ENCODE measurements at places on chromosomes 5 and 9. TPM values are rescaled to one million over a fixed set of nuclear protein-coding genes. Genes with fewer than 3 reads are reported as not detected.

GRCh38 chr5:81750308-81751008, 439 bp downstream of the SSBP2 start:
- DNase-seq = no peak

GRCh38 chr5:37208883-37209797, 40.0 kb downstream of the CPLANE1 start:
- DNase-seq = peak; percentile 5

PCDHGA9 gene
- polyA plus RNA-seq = 4.8 TPM

GRCh38 chr5:157252711-157253465, 13.0 kb upstream of the CYFIP2 start:
- no peak for DNase-seq

DNAH5 gene
- polyA plus RNA-seq = 1.1 TPM

DNA sequence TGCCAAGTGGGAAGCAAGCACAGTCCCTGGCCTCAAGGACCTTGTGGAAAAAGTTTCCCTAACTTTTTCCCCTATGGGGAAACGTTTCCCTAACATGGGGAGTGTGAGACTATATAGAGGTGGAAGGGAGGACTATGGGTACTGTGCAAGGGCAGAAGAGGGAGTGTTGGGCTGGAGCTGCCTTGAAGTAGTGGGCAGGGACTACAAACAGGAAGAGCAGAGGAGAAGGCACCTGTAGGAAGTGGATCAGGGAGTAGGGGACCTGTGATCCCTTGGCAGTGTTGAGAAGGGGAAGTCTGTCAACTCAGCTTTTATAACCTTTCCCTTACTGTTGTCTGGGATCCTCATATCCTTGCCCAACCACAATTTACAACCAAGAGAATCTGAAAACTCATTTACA, 1.4 kb downstream of the CMYA5 start:
- DNase-seq = no peak

DNA sequence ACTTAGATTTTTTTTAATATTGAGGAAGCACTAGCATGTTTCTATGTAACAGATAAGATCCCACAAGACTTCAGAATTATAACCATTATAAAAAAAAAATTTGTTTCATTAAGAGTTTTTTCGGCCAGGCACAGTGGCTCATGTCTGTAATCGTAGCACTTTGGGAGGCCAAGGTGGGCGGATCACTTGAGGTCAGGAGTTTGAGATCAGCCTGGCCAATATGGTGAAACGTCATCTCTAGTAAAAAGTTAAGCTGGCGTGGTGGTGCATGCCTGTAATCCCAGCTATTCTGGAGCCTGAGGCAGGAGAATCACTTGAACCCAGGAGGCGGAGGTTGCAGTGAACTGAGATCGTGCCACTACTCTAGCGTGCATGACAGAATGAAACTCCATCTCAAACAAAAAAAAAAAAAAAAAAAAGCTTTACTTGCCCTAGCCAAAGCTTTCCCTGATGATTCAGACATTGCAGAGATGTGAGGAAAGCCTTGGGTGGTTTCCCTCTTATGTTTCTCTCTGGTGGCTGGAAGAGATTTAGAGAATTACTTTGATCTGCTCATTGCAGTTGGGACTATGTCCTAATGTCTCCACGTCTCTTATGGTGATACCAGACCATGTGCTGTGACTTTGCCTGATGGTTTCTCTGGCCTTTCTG, 65.4 kb downstream of the EGFLAM start:
- DNase-seq = no peak

DNA sequence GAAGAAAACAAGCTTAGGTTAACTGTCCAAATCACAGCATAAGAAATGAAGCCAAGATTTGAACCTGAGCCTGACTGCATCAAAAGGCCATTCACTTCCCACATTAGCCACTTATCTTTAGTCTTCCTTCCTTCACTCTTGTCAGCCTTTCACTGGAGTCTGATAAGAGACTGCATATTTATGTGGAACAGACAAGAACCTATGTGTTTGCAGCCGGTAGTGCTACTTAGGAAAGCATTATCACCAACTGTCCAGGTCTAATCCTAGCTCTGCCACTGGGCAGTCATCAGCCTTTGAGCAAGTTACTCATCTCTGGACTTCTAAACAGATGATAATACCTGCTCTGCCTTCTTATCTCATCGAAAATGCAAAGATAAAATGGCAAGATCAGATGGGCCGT, 12.1 kb upstream of the ATP6V0E1 start:
- DNase-seq = no peak

DNA sequence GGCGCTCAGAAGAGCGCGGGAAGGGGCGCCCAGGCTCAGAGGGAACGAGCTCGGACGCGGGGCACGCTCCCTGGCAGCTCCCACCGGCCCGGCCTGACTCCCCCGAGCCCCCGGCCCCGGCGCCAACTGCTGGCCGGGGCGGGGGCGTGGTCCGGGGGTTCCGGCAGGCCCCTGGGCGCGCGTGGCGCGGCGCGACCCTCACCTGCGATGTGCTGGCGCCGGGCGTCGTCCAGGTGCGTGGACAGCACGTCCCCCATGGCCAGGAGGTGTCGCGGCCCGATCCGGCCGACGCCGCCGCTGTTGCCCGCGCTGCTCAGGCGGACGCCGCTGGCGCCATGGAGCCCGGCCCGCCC, 43.5 kb upstream of the STXBP1 start:
- no peak for DNase-seq

GRCh38 chr9:3916984-3917383, 382.9 kb downstream of the GLIS3 start:
- DNase-seq = no peak

DNA sequence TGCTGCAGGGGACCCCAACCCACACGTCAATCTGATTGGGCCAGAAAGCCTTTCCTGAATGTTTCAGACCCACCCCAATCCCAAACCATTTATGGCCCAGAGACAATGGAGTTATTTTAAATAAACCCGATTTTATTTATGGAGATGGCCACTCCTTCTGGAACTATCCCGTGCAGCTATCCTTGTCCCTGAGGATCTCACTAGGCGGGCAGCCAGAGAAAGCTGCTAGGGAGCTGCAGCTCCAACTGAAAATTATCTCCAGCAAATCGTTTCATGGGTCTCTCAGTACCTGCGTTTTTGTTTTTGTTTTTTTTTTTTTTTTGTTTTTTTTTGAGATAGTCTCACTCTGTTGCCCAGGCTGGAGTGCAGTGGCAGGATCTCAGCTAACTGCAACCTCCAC, 23.0 kb downstream of the C1QTNF2 start:
- no peak for DNase-seq

DTWD2 gene
- polyA plus RNA-seq = 10.8 TPM

DNA sequence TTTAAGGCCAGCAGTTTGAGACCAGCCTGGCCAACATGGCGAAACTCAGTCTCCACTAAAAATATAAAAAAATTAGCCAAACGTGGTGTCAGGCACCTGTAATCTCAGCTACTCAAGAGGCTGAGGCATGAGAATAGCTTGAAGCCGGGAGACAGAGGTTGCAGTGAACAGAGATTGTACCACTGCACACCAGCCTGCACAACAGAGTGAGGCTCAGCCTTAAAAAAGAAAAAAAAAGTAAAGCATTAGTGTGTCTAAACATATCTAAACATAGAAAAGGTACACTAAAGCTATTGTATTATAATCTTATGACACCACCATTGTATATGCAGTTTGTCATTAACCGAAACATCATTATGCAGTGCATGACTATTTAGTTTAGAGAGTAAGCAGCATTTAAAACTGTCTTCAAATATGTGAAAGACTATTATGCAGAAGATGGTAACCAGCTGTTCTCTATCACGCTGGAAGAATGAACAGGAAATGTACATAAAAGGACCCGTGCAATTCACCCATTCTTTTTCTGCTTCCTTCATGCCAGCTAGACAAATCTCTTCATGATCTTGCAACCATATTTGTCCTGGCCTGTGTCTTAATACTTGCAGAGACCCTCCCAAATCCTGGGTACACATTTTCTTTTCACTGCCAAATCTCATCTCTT, 58.6 kb downstream of the ITGA1 start:
- DNase-seq = no peak

- DNase-seq = no peak
Measured at GRCh38 chr5:65802080-65802479, 80.1 kb downstream of the NLN start.

DNA sequence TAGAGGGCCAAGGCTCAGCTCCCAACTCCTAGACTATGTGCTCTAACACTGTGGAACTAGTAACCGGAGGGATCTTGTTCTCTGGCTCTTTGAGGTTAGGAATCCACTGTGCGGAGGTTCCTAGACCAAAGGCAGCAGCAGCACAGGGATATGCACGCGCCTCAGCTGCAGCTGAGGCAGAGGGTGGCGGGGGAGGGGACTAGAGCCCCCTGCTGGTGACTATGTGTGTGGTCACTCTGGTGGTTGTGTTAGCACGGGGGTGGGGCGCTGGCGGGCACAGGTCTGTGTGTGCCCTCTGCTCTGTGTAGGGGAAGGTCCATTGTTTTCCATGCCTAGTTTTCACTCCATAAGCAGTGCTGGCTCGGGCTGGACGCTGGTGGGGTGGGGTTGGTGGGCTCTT, 458.0 kb upstream of the IZUMO3 start:
- no peak for DNase-seq

SHC3 gene
- polyA plus RNA-seq = 2.3 TPM

DNA sequence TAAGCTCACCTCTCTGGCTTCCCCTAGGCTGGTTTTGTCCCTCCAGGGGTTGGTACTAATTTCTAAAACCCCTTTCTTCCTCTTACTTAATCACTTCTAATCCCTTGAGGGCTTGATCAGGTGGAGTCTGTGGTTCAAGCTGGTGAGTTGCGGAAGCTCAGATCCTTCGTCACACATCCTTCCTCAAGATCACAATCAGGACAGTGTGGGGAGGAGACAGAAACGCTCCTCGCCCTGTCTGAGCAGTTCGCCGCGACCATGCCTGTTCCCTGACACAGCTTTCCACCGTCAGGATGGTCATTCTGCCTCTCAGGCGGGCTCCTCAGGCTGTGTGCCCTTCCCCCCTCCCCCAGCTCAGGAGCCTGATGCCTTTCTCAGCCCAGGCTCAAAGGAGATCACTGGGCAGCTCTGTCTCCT, 24.3 kb downstream of the CPLX2 start:
- no peak for DNase-seq

EQTN gene
- not detected for polyA plus RNA-seq

DNA sequence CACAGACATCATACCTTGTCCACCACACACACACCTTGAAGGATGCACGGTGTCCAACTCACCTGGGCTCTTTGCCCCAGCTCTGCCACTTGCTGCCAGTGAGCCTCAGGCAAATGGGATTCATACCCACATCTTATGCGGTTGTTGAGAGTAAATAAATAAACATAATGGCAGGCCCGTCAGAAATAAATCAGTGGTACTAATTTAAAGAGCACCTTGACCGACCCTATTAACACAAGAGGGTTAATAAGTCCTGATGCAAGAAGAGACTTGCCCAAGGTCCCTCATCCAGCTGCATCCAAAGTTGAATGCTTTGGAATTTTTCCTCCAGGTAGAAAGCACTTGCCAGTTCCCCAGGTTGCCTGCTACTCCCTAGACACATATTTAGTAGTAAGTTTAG, 11.6 kb upstream of the AKNA start:
- DNase-seq = no peak

FEM1C gene
- polyA plus RNA-seq = 19.3 TPM

CDH18 gene
- polyA plus RNA-seq = 1.1 TPM

- no peak for DNase-seq
Measured at GRCh38 chr9:19030899-19031298, 2.1 kb downstream of the SAXO1 start.

- DNase-seq = no peak
Measured at GRCh38 chr9:111621895-111622480, 9.1 kb upstream of the DNAJC25 start.

RASGRF2 gene
- polyA plus RNA-seq = 1.4 TPM

DNA sequence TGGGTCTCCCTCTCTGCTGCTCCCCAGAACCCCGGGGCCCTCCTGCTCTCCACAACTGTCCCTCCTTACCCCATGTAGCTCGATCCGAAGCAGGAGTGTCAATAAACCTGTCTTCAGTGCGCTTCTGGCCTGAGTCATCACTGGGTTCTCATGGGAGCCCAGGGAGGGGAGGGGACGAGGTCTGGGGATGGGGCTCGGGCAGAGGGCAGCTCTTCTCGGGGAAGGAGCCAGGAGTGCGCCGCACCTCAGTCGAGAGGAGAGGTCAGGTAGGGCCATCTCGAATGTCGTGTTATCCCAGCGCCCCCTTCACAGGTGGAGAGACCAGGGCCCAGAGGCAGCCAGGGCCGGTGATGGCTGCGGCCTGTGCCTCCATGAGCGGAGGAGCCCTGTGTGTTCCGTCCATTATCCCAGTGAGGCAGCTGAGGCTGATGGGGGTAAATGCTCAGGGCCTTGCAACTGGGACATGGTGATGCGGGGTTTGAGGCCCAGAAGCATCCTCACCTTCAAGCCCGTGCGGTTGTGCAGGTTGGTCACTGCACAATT, 52.1 kb downstream of the LRSAM1 start:
- no peak for DNase-seq

DNA sequence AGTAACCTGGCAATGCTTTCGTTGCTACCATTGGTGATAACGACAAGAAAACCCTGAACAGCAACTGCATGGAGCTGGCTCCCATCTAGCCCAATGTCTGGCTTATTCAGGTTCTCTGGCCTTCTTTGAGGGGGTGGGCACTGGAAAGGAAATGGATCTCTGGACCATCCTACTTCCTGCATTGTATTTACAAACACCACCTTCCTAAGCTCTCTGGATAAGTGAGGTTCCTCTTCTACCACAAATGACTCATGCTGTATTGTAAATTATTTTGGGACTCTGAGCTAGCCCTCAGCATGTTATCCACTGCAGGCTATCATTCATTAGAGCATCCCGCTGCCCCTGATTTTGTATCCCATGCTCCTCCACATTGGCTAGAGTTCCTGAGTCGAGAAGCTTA, 136.9 kb upstream of the KLF9 start:
- DNase-seq = no peak

DNA sequence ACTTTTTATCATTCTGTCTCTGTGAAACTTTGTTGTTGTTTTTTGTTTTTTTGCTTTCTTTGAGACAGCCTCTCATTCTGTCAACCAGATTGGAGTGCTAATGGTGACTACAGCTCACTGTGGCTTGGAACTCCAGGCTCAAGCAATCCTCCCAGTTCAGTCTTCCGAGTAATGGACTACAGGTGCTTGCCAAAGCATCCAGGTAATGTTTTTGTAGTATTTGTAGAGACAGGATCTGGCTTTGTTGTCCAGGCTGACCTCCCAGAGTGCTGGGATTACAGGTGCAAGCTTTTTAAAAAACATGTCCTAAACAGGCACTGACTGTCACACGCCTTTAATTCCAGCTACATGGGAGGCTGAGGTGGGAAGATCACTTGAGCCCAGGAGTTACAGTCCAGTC, 235.1 kb downstream of the MEF2C start:
- DNase-seq = no peak

LAMC3 gene
- 35.6 TPM for polyA plus RNA-seq

DNA sequence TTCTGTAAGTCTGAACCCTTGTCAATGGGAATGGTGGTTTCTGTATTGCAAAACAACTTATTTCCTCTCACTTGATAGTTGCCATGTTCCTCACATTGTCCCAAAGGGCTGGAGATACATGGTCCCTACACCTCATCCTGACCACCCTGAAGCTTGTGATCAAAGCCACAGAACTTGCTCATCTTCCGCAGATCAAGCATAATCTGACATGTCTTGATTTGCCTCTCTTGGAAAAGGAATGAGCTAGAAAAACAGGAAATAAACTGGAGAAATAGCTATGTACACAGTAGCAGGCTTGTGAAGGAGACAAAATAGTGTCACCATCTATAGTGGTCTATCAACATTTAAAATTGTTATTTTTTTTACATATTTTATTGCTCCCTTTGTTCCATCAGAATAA, 871.9 kb upstream of the C9orf72 start:
- no peak for DNase-seq

CDX1 gene
- polyA plus RNA-seq = 0.84 TPM

GRCh38 chr9:21688108-21689102, 114.0 kb upstream of the MTAP start:
- no peak for DNase-seq

TMOD1 gene
- 1.9 TPM for polyA plus RNA-seq

ST8SIA4 gene
- polyA plus RNA-seq = 4.3 TPM

GRCh38 chr5:132180134-132180745, 47.4 kb downstream of the P4HA2 start:
- DNase-seq = peak; percentile 34
